ENCODE measurements at places on chromosomes 1 and 21.

DNA sequence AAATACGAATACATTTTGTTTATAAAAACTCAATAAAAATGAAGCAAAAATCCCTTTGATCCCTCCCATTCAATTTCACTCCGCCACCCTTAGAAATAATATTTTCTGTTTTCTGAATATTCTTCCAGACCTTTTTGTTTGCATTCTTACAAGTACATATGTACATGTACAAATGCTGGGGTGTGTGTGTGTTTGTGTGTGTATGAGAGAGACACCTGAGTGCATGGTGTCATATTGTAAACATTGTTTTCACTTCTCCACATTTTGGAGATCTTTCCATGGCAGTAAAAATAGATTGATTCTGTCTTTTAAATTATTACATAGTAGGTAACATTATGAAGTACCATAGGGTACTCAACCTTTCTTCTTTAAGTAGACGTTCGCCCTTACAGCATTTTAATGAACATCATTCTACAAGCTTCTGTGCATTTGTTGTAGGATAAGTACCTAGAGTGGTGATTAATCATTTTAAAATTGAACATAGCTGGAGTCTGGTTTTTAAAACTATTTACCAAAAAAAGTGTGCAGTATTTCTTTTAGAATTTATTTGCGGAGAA is 1.3 kb upstream of the MPC2 start:
- no peak for DNase-seq

DNA sequence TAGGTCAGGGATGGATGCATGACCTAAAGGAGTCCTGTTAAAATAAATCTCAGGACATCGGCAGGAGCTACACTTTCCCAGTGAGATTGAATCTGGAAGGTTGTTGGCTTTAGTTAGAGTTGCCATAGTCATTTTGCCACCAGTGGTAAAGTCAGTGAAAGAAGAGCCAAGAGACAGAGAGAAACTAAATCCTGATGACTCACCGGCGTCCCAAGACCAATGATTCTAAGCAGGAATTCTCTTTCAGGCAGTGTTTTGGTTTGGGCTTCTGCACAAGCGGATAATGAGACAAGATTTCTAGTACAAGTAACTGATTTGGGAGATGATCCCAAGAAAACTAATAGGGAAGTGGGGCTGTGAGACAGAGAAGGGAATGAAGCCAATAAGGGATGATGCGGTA is 88.8 kb upstream of the ETS2 start:
- DNase-seq, result no peak

DNA sequence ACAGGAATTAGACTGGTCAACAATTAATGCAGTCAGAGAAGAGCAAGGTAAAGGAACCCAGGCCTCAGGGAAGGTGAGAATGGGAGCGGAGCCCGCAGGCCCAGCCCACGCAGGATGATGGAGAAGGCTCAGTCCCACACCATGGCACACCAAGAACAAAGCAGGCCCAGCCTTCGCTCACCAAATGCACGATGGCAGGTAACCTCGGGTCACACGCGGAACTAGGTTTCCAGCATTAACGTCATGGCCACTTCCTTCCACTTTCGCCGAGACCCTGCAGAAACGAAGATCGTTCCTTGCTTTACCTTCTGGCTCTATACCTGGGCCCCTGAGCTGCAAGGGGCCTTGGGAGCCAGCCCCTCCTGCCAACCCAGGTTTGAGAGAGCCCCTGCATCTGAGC is 240.2 kb upstream of the C1orf174 start:
- no peak for DNase-seq

GRCh38 chr1:116674011-116674531 is 6.5 kb upstream of the IGSF3 start:
- no peak for DNase-seq

DNA sequence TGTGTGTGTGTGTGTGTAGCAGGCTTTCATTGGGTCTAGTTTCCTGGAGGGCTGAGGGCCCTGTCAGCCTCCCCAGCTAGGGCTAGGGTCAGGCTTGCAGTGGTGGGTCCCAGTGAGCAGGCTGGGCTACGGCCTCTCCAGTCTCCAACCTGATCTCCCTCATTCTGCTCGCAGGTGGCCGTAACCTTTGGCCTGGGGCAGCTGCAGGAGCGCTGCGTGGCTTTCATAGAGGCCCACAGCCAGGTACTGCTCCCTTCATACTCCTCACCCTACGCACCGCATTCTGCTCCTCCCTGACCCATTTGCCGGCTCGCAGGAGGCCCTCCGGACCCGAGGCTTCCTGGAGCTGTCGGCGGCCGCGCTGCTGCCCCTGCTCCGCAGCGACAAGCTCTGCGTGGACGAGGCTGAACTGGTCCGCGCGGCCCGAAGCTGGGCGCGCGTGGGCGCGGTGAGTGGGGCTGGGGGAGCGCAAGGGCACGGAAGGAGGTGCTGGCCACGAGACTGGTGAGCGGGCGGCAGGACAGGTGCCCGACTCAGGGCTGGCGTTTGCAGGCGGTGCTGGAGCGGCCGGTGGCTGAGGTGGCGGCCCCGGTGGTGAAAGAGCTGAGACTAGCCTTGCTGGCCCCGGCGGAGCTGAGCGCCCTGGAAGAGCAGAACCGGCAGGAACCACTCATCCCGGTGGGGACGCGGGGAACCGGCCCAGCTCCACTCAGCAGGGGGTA is 4.7 kb downstream of the BTBD19 start:
- no peak for DNase-seq
